ENCODE measurements at places on chromosomes 5 and 9.

DNA sequence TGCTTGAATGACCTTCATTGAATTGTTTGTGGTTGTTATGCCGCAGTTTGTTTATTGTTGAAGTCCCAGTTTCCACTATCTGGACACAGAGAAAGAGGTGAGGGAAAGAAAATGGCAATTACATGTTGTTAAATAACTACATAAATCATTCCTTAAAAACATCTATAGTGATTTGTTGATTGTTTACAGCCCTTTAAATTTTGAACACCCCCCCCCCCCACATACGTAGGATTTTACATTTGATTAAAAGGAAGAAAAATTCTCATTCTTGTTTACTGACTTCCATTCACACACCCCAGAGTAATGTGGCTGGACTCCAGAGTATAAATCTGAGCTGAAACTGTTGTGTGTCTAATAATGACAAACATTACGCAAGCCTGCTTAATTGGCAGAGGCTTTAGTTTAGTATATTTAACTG lies 87.1 kb upstream of the FAM174A start:
- no peak for DNase-seq

GRCh38 chr9:93172666-93173364 lies 11.1 kb upstream of the WNK2 start:
- DNase-seq: no peak

GRCh38 chr5:128765448-128766061 lies 199.7 kb upstream of the SLC27A6 start:
- DNase-seq: no peak

DNA sequence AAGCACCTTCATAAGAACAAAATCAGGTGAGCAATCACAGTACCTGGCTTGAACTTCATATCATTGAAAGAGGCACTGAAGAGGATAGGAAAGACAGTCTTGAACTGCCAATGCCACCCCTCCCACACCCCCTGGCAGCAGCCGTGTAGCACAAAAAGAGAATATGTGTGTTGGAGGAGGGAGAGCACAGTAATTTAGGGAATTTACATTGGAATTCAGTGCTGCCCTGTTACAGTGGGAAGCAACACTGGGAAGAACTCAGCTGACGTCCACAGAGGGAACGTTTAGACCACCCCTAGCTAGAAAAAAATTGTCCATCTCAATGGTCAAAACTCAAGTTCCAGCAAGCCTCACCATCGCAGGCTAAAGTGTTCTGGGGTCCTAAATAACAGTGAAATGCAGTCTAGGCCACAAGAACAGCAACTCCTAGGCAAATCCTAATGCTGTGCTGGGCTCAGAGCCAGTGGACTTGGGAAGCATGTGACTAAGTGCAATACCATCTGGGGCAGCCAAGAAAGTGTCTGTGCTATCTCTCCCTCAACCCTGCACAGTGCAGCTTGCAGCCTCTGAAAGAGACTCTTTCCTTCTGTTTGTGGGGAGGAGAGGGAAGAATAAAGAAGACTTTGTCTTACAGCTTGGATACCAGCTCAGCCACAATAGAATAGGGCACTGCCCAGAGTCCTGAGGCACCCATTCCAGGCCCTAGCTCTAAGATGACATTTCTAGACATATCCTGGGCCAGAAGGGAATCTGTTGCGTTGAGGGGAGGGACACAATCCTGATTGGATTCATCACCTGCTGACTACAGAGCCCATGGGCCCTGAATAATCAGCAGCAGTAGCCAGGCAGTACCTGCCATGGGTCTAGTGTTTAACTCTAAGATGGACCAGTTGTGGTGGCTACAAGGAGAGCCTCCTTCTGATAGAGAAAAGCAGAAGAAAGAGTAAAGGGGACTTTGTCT lies 62.1 kb upstream of the VLDLR start:
- DNase-seq: no peak

DNA sequence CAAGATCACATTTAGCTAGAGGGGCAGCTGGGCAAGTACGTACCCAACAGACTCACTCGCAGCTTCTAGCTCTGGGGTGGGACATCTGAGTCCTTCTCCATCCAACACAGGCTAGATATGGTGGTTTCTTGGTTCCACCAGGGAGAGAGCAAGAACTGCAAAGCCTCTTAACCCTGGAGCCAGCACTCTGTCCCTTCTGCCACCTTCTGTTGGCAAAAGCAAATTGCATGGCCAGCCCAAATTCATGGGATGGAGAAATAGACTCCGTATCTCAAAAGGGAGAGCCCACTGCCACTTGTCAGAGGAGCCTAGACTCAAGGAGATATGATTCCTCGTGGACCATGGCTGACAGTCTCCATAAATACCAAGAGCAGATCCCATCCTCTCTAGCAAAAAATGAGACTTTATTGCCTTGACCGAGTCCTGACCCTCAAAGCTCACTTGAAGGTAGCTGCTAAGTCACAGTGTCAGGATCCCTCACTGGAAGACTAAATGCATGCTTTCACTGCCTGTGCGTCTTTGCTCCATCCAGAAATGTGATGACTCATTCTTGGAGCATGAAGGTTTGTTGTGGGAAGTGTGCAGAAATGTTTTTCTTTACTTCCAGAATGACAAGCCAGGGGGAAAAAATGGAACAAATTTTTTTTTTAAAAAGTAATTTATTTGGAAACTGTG lies 28.8 kb upstream of the ROR2 start:
- no peak for DNase-seq

DNA sequence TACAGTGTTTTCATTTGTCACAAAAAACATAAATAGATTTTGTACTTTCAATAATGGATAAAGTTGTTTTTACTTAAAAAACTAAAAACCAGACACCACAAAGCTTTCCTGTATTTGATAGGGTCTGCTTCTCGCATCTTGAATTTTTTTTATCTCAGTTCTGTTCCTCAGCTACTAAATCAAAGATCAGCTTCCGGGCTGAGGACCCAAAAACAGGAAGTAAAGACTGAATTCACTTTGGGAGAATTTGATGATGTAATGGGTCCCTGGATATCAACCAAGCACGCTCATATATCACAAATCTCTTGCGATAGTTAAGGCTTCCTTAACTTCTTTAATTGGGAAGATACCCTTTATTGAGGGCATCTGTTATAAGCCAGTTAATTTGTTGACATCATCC lies 24.1 kb downstream of the ITK start:
- no peak for DNase-seq

DNA sequence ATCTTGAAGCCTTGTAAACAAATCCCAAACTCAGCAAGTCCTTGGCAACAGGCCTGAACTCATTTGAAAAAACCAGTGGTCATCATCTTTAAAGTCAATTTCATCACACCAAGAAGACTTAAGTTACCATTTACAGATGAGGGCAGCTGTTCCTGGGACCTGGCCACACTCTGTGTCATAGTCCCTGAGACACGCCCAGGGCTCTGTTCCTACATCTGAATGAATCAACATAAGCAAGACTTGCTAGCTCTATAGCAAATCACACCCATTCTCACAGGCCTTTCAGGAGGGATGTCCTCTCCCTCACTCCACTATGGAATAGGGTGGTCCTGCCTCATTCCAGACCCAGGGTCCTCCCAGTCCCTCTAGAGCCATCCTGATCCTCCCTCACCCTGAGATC lies 142.8 kb downstream of the NSG2 start:
- no peak for DNase-seq

GRCh38 chr5:34771076-34771475 lies 67.9 kb upstream of the TTC23L start:
- DNase-seq: no peak

DNA sequence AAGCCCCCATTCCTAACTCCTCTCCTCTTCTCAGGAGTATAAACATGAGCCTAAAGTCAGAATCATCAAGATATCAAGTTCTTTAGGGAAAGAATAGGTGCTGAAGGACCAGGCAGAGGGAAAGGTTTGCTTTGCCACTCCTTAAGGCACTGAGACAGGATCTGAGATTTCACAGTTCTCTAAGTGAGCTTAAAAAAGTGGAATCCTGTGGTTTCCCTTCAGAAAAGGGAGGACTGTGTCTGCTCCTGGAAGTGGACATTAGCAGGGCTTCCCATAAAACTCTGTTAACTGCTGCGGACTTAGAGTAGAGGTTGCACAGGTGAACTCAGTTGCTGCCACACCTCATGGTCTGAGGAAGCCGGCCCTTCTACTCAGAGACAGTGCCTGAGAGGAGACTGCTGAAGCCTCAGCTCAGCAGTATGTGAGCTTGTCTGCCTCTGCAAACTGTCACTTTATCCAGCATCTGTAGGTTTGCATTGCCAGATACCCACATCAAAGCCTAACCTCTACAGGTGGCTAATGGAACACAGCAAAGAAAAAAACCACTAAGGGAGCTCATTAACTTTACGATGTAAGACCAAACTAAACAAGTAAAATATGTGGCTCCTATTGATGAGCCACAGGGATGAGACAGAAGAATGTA lies 42.9 kb downstream of the RIC1 start:
- DNase-seq: no peak

DNA sequence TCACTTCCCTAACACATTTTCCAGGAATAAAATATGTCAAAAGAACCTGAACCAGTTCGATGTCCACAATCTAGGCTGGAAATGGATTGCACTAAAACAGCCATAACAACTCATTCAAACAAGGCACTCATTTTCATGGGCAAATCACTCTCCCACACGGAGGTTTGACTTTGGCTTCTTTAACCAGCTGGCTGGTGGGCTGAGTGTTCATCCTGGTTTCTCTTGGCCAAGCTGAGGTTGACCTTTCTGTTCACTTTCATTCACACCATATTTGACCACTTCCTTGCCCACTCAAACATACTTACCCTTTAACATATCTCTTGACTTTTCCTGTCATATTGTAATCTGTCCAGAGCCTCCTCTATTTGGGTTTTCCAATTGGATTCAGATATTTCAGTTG lies 5.4 kb downstream of the IL7R start:
- DNase-seq: no peak

- no peak for DNase-seq
Observed at GRCh38 chr9:21555911-21556310, 73.8 kb upstream of the IFNE start.

GRCh38 chr5:1311439-1312055 lies 16.7 kb upstream of the TERT start:
- DNase-seq: no peak

GRCh38 chr5:56130664-56131063 lies 102.5 kb downstream of the ANKRD55 start:
- DNase-seq: no peak

GRCh38 chr9:61667559-61668121 lies 477.8 kb downstream of the SPATA31A7 start:
- no peak for DNase-seq

DNA sequence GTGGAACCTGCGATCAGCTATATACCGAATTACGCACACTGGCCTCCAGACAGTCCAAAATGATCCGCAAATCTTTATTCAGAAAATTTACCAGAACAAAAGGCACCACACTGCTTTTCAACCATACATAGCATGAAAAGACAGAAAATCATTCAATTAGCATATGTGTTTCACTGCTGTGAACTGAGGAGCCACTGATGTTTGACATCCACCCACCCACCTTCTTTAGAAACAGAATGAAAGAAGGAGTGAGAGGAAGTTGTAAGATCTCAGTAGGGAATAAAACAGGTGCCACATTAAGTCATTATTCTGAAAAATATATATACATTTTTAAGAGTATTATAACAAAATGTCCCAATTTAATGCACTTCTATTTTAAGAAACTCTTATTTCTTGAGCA lies 156.8 kb downstream of the NFIB start:
- DNase-seq: no peak

DNA sequence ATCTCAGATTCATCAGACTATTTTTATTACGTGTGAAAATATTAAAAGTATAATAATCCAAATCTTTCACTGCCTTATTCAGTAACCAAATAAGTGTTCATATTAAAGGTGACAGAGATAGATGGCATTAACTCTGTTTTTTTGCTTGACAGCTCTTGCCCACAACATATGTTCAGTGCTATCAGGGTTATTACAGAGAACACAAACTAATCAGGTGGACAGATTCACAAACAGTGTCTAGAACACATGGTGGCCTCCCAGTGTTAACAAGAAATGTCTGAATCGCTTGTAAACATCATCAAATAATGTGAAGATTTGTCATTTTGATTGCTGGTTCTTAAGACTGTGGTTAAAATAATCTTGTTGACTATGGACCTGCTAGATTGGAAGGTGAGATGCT lies 609.1 kb upstream of the GRAMD2B start:
- DNase-seq: no peak

- no peak for DNase-seq
Observed at GRCh38 chr9:114989600-114990410, 59.4 kb upstream of the TNFSF8 start.

DNA sequence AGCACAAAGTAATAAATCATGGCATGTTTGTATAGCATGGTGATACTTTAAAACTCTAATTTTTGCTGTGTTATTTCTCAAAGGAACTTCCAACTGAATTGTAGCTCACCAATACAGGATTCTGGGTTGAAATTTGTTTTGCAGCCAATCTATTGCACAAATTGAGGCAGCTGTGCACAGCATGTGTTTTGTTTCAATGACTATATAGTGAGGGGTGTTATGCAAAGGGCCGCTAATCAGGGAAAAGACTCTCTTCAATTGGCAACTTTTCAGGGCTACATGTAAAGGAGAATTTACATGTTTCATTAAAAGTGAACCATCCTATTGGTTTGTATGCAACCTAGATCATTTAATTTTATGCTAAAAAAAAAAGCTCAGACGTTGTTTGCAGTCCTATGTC lies 44.6 kb downstream of the PLPPR1 start:
- DNase-seq: no peak

Data from stimulated activated CD8-positive, alpha-beta memory T cell treated with anti-CD3 and anti-CD28 coated beads, Interleukin-7, amount 100 ng/mL, for 1 hour (primary cell).